ENCODE measurements at places on chromosomes 16 and 17.
A peak's percentile ranks its signal among the peaks of the same experiment; 100 is the strongest.

GRCh38 chr17:52885882-52886281 is 727.4 kb upstream of the CA10 start:
- peak; percentile 79 for DNase-seq

DNA sequence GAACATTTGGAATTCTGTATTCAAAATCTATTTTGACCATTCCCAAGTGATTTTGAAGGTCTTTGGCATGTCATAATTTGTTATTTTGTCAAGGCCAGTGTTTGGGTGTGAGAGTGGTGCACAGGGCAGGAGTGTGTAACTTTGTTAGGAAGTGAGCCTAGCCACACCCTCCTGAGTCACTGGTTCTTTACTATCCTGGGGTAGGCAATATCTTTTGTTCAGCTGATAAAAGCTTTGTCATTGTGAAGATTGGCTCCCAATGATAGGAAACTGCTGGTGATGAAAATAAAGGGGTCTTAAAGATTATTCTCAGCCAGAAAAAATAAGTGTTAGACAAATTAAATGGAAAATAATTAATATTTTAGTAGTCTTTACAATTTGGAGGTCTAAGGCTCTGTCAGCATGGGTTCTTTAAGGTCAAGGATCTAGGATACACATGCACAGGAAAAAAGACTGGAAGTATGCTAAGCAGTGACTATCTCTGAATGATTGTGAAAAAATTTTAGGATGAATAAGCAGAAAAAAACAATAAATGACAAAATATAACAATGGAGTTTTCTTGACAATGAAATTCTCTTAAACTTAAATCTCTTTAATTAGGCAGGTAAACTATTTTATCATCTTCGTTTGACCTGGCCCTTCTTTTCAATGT is 5.1 kb downstream of the UBN1 start:
- no peak for DNase-seq

GRCh38 chr17:539766-540165 is 174.9 kb downstream of the VPS53 start:
- no peak for DNase-seq

DNA sequence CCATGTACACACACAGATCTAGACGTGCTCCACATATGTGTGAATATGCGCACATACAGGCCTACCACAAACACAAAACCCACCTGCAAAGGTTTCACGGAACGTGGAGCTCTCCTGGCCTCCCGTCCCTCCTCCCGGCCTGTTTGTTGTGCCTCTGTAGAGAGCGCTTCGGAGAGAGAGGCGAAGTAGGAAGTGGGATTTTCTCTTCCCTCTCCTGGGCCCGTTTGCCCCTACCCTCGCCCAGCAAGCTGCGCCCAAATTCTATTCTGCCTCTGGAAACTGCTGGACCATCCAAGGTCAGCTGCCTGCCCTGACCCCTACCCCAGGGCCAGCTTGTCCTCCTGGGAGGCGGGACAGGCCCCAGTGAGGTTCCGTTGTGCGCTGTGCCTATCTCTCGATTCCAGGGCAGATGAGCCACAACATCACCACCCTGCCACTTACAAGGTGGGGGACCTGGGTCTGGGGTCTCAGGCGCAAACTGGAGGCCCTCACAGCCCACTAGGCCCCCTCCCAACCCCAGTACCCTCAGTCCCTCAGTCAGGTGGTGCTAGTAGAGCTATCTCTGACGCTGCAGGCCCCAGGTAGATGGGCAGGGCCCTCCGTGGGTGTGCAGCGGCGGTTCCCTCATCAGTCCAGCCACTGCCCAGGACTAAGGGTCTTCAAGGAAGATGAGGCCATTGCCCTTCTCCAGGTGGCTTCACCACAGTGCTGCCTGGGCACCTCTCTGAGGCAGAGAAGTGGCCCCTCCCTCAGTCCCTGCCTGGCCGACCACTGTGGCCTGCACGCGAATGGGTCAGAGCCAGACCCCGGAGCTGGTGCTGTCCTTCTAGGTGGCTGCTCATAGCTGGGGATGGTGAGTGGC is 54.2 kb downstream of the BEAN1 start:
- no peak for DNase-seq

- peak; percentile 72 for DNase-seq
Observed at GRCh38 chr17:75872434-75873351, 5.7 kb downstream of the TRIM47 start.

DNA sequence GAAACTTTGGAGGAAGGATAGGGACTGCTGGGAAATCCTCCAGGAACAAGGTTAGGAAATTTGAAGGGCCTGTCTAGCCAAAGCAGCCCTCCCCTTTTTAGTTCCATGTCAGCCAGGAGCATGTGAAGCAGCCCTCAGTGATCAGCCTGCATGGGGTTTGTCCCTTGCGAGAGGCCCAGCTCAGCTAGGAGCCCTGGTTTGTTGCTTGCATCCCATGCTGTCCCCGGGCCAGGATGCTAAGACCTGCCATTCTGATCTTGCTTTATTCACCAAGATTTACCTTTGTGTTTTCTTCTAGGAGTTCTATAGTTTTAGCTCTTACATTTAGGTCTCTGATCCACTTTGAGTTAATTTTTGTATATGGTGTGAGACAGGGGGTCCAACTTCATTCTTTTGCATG is 27.6 kb downstream of the CLUAP1 start:
- no peak for DNase-seq

DNA sequence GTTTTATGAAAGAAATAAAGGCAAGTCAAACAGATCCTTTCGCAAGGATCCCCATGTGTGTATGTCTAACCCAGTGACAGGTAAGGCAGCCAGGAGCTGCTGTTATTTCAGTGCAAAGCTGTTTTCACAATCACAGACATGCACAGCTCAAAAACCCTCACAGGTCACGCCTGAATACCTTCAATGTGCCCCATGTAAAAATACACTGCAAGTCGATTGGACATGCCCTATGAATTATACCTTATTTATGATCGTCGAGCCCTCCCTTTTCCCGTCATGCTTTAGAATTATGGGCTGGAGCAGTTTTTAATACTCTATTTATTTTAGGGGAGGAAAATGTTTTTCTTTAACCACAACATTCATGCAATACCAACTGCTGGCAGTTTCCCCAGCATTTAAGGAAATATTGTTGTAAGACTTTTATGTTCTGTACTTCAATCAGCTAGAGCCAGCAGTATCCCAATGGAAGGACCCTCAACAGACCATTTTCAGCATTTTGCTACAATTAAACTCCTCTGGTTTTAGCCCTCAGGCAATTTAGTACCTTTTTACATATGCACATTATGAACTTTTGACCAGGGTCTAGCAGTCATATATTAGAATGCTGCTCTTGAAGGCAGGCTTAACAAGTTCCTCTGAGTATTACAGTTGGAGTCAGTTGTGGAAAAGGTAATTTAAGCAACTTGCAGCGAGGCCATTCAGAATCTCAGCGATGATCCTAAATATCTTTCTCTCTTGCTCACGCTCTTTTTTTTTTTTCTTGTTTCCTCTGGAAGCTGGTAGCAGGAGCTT is 362.2 kb downstream of the WWOX start:
- DNase-seq, result no peak

GRCh38 chr16:51287121-51287755 is 136.2 kb upstream of the SALL1 start:
- DNase-seq, result no peak

DNA sequence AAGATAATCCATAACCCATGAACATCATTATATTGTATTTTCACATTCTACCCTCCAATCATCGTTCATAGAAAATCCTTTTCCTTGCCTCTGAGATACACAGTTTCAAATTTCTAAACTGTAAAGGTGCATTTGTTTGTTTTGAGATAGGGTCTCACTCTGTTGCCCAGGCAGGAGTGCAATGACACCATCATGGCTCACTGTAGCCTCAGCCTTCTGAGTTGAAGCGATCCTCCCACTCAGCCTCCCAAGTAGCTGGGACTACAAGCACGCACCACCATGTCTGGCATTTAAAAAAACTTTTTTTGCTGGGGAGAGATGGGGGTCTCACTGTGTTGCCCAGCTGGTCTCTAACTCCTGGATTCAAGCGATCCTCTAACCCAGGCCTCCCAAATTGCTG is 58.1 kb upstream of the TOB1 start:
- no peak for DNase-seq

DNA sequence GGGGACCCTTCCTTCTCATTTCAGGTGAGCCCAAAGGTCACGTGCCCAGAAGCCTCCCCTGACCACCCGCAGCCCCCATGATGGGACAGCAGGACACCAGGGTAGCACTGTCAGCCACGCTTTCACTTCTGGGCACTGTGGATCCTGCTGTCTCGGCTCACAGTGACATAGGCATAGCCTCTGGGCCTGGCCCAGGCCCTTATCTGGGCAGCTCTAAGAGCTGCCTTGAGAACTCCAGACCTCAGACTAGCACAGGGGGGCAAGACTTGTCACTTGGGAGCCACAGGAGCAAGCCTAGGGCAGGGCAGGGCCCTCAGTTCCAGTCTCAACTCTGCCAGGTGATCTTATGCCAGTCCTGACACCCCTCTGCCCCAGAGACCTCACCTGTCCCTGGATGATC is 4.7 kb downstream of the NATD1 start:
- DNase-seq, result no peak

DNA sequence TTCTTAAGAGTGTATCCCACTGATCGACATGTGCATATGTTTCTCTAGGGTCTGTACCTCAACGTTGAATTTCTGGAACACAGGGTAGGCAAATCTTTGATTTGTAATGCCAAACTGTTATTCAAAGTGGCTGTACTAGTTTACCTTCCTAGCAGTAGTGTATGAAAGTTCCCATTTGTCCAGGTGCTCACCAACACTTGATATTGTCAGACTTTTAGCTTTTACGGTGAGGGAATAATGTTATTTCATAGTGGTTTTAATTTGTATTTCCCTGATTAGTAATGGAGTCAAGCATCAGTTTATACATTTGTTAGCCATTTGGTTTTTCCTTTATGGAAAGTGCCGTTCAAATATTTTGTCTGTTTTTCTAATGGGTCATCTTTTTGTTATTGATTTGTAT is 20.3 kb downstream of the GSDMB start:
- DNase-seq, result no peak

DNA sequence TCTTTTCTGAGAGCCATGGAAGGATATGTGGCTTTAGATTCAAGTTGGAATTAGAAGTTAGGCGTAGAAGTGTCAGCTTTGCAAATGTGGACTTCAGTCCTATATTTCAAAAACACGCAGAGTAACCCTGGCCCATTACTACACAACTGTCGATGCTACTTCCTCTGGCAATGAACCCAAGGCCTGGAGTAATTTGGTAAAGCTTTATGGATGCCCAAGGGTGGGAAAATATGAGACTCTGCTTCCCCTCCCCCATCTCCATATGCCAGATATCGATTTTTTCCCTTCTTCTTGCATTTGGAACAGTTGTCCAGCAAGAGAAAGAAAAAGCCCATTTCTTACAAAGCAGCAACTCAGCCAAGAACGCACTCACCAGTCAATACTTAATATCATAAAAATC is 2.9 kb upstream of the MAP1LC3B start:
- DNase-seq, result peak; percentile 49

- DNase-seq, result peak; percentile 7
Observed at GRCh38 chr16:53855511-53855910, 151.6 kb downstream of the FTO start.

DNA sequence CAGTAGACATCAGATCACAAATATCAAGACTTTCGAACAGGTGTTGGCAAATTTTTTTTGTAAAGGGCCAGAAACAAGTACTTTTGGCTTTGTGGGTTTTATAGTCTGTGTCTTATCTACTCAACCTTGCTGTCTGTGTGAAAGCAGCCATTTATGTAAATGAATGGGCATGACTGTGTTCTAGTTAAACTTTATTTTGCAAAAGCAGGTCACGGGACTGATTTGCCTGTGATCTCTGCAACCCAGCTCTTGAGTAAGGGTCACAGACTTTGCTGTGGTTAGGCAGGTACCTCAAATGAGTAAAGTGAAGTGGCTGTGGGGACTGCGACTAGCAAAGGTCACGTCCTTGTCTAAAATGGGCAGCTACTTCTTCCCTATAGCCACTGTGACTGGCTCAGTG is 136.5 kb downstream of the FTO start:
- DNase-seq, result no peak

GRCh38 chr16:66830422-66831404 is at the start of gene NAE1:
NAE1 (minus strand) TSS chr16:66830976; CDS start chr16:66830899, 77 bp downstream.
- DNase-seq, result peak; percentile 83

DNA sequence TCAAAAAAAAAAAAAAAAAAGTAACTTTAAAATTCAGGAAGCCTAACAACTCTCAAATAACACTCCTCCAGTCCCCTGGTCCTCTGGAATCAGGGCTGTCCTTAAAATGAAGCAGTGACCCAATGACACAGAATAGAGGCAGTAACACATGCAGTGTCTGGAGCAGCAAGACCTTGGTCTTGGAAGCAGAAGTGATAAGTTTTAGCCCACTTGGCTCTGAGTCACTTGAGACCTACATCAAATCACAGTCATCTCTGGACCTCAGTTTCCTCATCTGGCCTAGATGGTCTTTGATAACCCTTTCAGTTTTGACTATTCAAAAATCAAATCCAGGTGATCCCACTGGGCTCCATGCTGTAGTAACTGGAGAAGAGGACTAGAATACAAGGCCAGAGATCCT is 39.0 kb downstream of the LYRM1 start:
- no peak for DNase-seq

- no peak for DNase-seq
Observed at GRCh38 chr16:23052908-23053580, 96.2 kb downstream of the USP31 start.

GRCh38 chr17:74089869-74090464 is 113.5 kb upstream of the RPL38 start:
- DNase-seq, result peak; percentile 98

GRCh38 chr16:3094289-3095027 is 4.6 kb downstream of the ZSCAN10 start:
- peak; percentile 43 for DNase-seq

GRCh38 chr16:22141767-22142166 is 20.5 kb upstream of the SDR42E2 start:
- DNase-seq, result peak; percentile 46

DNA sequence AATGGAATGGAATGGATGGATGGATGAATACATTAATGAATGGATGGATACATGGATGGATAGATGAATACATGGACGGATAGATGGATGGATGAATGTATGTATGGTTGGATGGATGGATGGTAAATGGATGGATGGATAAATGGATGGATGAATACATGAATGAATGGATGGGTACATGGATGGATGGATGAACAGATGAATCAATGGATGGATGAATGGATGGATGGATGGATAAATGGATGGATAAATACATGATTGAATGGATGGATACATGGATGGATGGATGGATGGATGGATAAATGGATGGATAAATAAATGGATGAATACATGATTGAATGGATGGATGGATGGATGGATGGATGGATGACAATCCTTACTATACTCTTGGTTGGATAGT is 26.0 kb downstream of the TMC5 start:
- no peak for DNase-seq

DNA sequence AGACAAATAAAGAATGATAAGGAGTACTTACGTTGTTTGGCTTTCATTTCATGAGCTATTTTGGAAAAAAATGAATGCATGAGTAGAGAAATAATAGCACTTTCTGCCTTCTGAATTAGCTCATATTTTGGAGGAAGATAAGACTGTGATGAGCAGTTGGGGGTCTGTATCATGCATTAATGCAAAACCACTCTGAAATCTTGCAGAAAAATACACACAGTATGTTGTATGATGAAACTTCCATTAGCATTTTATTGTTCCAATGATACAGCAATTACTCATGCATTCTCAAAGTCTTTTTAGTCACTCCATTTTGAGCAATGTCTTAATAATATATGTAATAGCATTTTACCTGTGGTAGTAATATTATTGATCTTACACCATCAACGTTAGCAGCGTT is 571.0 kb downstream of the CDH8 start:
- DNase-seq, result no peak
